ENCODE measurements at places on chromosomes 2 and 18.

DNA sequence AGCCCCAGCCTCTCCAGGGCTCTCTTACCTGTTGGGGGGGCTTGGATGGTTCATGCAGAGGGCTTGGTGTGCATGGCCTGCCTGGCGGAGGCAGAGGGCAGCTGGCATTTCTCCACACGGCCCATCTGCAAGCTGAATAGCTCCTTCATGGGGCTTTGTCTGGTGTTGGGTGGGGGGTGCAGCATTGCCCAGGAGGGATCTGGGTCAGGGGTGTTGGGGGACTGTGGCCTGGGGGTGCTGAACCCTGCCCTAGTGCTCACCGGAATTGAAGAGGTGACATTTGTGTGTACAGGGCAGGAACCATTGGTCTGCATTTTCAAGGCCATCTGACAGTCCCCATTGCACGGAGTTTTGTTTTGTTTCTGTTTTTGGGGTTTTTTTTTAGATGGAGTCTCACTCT is 58.8 kb upstream of the HAAO start:
- DNase-seq, result no peak

- DNase-seq, result no peak
Observed at GRCh38 chr2:148585696-148586095, 58.9 kb upstream of the EPC2 start.

DNA sequence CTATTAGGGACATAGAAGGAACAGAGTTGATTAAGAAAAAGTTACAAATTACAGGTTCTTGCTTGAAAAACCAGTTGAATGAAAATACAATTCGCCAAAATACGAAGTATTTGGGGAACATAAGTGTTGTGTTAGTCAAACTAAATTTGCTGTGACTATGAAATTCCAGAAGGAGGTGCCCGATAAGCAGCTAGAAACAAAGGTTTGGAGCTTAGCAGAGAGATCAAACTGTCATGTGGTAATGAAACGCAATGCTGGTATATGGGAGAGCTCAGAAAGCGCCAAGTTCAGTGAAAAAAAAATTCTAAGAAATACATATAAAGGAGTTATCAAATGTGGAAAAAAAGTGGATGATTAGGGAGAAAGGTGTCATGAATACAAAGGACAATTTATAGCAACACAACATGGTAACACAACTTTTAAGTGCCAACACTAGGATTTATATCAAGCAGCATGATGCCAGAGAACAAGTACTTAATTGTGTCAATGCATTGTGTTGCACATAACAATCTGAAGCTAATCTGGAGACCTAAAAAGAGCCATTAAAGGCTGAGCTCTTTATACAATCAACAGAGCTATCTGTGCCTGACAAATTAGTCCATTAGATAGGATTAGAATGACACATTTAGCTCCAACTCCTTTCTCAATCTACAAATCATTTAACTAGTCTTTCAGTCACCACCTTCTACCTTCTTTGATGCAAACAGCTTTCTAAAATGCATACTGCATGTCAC is 31.2 kb downstream of the SMAD2 start:
- DNase-seq, result no peak

GRCh38 chr2:88321449-88322248 is 130.8 kb downstream of the FOXI3 start:
- DNase-seq, result no peak

All from stimulated activated CD8-positive, alpha-beta memory T cell treated with anti-CD3 and anti-CD28 coated beads, Interleukin-4, amount 100 ng/mL, for 1 hour (primary cell).